CD4-positive, alpha-beta T cell treated with Interferon gamma for 1 hour (primary cell): ENCODE measurements at places on chromosomes 4 and X.

- no peak for DNase-seq
Measured at GRCh38 chrX:129717892-129718291, 20.9 kb upstream of the XPNPEP2 start.

- no peak for DNase-seq
Measured at GRCh38 chr4:34649716-34650115, 1594.6 kb downstream of the ARAP2 start.

DNA sequence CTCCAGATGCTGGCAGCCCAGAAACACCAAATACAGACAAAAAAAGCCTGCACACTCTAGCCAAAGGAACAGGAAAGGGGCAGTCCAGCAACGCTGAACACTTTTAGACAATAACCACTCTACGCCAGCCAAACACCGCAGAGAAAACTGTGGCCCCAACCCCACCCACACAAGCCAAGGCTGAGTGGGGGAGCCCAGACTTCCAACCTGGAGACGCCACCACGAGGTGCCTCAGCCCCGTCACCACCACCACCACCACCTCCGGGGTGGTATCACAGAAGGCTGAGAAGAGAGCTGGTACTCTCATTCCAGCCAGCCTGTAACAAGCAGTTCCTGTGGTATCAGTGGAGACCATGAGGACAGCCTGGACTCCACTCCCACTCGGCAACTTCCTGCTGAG, 22.8 kb downstream of the MEPE start:
- no peak for DNase-seq

GRCh38 chrX:133723930-133724329, 261.5 kb downstream of the GPC3 start:
- no peak for DNase-seq

GRCh38 chr4:38856524-38857337, at the start of gene TLR6:
Gene TLR6, minus strand, starts transcription at chr4:38856817. Its CDS starts 27,344 bp downstream, at chr4:38829473.
- peak; percentile 52 for DNase-seq

DNA sequence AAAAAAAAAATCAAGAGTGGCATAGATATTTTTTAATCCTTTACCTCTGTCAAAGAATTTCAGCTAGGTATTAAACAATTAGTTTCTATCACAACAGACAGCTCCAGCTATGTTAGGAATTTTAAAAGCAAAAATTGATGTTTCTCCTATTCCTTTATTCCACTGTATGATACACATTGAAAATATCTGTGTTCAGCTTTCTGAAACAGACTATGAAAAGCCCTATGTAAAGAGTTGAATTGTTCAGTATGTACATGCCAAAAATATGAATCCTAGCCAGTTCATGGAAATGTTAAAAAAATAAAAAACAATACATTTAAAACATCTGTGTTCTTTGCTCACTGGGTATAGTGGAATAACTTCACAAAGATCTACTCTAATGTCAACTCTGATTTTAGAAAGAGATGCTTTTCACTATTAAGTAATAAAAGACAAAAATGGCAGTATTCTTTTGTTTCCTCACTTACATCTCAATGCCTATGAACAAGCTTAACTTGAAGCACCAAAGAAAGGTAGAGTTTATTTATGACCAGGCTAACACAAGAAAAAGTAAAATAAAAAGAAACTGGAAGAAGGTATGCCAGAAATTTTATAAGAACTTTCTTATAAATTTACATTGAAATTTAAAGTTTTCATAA, 32.1 kb downstream of the FBXW7 start:
- no peak for DNase-seq

- DNase-seq: no peak
Measured at GRCh38 chr4:71406459-71406963, 67.7 kb downstream of the SLC4A4 start.

DNA sequence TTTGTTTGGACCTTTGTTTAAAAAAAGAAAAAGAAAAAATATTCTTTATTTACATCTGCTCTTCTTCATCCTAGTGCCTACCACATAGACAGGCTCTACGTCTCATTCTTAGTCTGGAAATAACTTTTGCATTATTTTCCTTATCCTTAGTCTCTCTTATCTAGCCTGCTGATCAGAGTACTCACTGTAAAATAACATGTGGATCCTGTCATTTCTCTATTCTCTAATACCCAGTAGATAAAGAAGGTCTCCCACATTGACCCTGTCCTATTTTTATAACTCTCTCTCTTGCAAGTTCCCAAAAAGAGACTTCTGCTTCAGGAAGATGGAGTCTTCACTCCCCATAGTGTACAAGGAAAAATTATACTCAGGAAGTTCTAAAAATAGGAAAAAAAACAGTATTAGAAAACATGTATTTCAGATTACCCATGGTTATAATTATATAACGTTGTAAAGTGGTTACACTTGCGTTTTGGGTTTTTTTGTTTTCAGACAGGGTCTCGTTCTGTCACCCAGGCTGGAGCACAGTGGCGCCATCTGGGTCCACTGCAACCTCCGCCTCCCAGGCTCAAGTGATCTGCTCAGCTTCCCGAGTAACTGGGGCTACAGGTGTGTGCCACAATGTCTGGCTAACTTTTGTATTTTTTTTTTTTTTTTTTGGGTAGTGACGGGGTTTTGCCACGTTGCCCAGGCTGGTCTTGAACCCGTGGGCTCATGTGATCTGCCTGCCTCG, 23.8 kb downstream of the ZFX start:
- DNase-seq: no peak
